ENCODE measurements at places on chromosomes 7 and 10.

DNA sequence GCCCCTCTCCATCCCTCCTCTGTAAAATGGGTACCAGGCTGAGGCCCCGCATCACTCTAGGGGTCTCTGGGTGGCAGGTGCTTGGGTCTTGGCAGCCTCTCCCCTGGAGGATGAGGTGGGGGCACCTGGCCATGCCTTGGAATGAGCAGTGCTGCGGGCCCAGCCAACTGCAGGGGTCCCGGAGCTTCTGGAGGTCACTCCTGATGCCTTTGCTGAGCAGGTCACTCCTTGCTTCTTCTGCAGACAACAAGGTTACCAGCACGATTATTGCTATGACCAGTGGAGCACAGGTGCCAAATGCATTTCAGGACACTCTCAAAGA lies 22.4 kb upstream of the ZNF488 start:
- no peak for DNase-seq

DNA sequence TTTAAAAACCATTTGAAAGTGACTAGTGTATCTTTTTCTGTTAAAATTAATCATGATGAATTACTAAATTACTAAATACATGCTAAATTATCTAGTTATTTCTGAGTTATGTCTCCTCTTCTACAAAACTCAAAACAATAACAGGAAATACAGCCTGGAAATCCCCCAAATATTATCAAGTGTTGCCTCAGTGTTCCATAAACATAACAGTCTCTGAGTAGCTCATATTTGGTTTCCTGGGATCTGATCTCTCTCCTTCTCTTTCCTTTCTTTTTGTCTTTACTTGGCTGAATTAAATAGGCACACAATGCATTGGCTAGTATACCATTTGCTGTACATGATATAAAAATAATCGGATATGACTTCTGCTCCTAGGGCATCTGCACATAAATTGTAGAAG lies 277.6 kb upstream of the IGFBP3 start:
- DNase-seq = no peak

GRCh38 chr7:71769326-71769725 lies 637.4 kb downstream of the GALNT17 start:
- DNase-seq = no peak

GRCh38 chr7:103636153-103636552 lies 190.1 kb upstream of the SLC26A5 start:
- no peak for DNase-seq

- DNase-seq = no peak
Observed at GRCh38 chr10:49277973-49278372, 21.0 kb upstream of the C10orf71 start.

GRCh38 chr7:94980418-94981142 lies 73.2 kb downstream of the PPP1R9A start:
- DNase-seq = no peak

- DNase-seq = no peak
Observed at GRCh38 chr10:17765602-17766001, 13.6 kb downstream of the TMEM236 start.
